ENCODE measurements at places on chromosomes 13 and 19. TPM values are rescaled to one million over a fixed set of nuclear protein-coding genes. Genes with fewer than 3 reads are reported as not detected.

- no peak for DNase-seq
- no peaks in the 10 kb centered on the region for H3K36me3 ChIP-seq
- peak overlapping the region; percentile 48 for H3K27ac ChIP-seq
- no peaks in the 10 kb centered on the region for H3K4me1 ChIP-seq
- H3K4me3 ChIP-seq, result peak overlapping the region; percentile 72
These were observed 263 bp downstream of the RHPN2 start for GRCh38 chr19:33064458-33064791.

DNA sequence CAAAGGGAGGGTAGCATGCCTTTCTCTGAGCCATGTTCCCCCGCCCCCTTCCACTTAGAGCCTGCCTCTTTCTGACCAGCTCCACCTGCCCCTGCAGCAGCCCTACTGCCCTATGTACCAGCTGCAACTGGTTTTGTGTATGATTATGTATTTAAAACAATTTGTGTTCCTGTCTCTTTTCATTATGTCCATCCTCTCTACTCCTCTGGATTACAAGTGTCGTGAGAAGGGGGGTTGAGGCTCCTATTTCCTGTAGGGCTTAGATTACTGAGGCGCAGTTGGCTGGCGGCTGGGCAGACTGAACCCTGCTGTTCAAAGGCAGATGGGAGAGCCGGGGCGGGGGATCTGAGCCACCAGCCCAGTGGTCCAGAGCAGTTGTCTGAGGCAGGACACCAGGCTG lies 213.3 kb downstream of the KCNRG start:
- H3K27ac ChIP-seq, result no peak overlapping the region
- no peaks in the 10 kb centered on the region for H3K4me1 ChIP-seq
- no peak overlapping the region for H3K4me3 ChIP-seq
- no peaks in the 10 kb centered on the region for H3K36me3 ChIP-seq

- no peaks in the 10 kb centered on the region for H3K36me3 ChIP-seq
- DNase-seq, result no peak
- no peak overlapping the region for H3K4me3 ChIP-seq
- no peaks in the 10 kb centered on the region for H3K4me1 ChIP-seq
- no peaks in the 10 kb centered on the region for H3K27me3 ChIP-seq
- no peak overlapping the region for H3K27ac ChIP-seq
These were observed 94.2 kb downstream of the ZDHHC20 start for GRCh38 chr13:21364916-21365315.

DNA sequence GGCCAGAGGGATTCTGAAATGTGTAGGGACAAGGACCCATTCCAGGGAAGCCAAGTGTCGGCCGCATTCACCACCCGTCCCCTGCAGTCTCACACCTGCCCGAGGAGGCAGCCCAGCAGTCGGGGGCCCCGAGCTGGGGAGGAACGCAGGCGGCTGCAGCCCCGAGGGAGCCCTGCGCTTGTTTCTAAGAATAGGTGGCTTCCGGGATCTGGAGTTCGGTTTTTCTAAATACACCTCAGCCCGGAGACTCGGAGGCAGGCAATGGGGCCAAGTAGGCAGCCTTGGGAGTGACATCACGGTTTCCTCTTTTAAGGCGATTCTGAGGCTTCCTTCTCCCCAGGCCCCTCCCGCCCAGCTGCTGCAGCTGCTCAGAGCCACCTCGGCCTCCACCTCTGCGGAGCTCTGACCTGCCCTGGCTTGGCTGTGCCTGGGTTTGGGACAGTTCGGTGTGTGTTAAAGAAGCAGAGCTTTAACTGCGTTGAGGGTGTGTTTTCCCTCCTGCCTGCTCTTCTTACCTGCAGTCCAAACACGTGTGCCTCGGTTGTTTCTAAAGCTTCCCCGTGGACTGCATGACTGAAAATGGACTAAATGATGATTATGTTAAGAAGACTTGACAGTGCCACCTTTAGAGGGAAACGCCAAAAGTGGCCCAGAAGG lies 80.5 kb downstream of the COL4A2 start:
- H3K4me1 ChIP-seq, result peaks cover 16% of the 10 kb centered on the region
- H3K36me3 ChIP-seq, result no peaks in the 10 kb centered on the region
- peak overlapping the region; percentile 96 for H3K27ac ChIP-seq
- H3K27me3 ChIP-seq, result no peaks in the 10 kb centered on the region
- peak overlapping the region; percentile 2 for H3K4me3 ChIP-seq
- DNase-seq, result peak; percentile 85

DNA sequence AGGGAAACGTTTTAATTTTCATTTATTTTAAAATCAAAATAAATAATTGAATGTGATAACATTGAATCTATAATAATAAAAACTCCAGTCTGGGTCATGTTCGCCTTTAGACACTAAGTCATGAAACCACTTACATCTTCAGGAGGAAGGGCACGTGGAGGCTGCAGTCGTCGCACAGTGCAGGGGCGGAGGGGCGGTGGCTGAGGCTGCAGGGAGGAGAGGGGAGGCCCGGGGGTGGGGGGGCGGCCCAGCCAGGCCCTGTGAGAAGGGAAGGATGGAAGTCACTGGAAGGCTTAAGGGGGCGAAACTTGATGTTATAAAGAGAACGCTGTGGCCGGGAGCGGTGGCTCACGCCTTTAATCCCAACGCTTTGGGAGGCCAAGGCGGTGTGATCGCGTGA lies 14.9 kb upstream of the LATS2 start:
- H3K4me3 ChIP-seq, result peak overlapping the region; percentile 60
- no peak overlapping the region for H3K27ac ChIP-seq
- no peak for DNase-seq
- H3K4me1 ChIP-seq, result no peaks in the 10 kb centered on the region
- no peaks in the 10 kb centered on the region for H3K36me3 ChIP-seq

- H3K36me3 ChIP-seq, result no peaks in the 10 kb centered on the region
- peaks cover 4% of the 10 kb centered on the region for H3K4me1 ChIP-seq
- no peak overlapping the region for H3K27ac ChIP-seq
These were observed 11.4 kb upstream of the FUT5 start for GRCh38 chr19:5881543-5882299.

- no peak overlapping the region for H3K4me3 ChIP-seq
- peak overlapping the region; percentile 96 for H3K27ac ChIP-seq
- H3K27me3 ChIP-seq, result no peaks in the 10 kb centered on the region
- DNase-seq, result no peak
- H3K36me3 ChIP-seq, result no peaks in the 10 kb centered on the region
- H3K4me1 ChIP-seq, result no peaks in the 10 kb centered on the region
These were observed 4.2 kb downstream of the ADGRE5 start for GRCh38 chr19:14385492-14385891.

GRCh38 chr19:1041272-1041834 lies 1.4 kb downstream of the ABCA7 start:
- peaks cover 19% of the 10 kb centered on the region for H3K4me1 ChIP-seq
- no peaks in the 10 kb centered on the region for H3K36me3 ChIP-seq
- H3K27ac ChIP-seq, result no peak overlapping the region

DNA sequence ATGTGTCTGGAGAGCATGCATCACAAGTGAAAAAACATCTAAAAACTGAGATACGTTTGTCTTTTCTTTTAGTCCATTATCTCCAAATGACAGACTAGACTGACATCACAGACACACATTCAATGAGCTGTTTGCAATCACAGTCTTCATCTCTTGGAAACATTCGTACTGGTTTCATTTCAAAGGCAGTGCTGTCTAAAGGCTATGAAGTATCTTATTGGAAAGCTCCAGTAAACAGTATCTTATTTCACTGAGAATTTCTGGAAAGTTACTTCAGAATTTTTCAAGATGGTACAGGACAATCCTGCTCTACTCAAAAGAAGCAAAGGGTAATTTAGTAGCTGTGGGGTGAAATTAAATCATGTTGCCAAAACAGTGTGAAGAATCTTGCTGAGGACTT lies 53.5 kb upstream of the TNFRSF19 start:
- no peak overlapping the region for H3K27ac ChIP-seq
- DNase-seq, result no peak
- no peaks in the 10 kb centered on the region for H3K4me1 ChIP-seq
- H3K4me3 ChIP-seq, result no peak overlapping the region

GRCh38 chr13:29530901-29531300 lies 64.6 kb downstream of the SLC7A1 start:
- H3K27ac ChIP-seq, result no peak overlapping the region
- no peaks in the 10 kb centered on the region for H3K4me1 ChIP-seq
- H3K4me3 ChIP-seq, result no peak overlapping the region
- no peak for DNase-seq
- H3K27me3 ChIP-seq, result no peaks in the 10 kb centered on the region
- no peaks in the 10 kb centered on the region for H3K36me3 ChIP-seq

Gene PRODH2
- not detected for total RNA-seq

Gene IGFL1
- total RNA-seq, result not detected

Gene CGB5
- not detected for total RNA-seq

Gene GTF2F1
- total RNA-seq, result 65.5 TPM

Data from uterus (tissue), 4 donors.